ENCODE measurements at places on chromosomes 7 and 10. TPM values are rescaled to one million over a fixed set of nuclear protein-coding genes. Genes with fewer than 3 reads are reported as not detected.

The GIMAP2 gene
- total RNA-seq = 28.3 TPM

The CYP2E1 gene
- 6.9 TPM for total RNA-seq

The MLLT10 gene
- 71.2 TPM for total RNA-seq

The RBP3 gene
- not detected for total RNA-seq

The UNC5B gene
- 12.0 TPM for total RNA-seq

The ERVW-1 gene
- not detected for total RNA-seq

The DPCD gene
- 35.6 TPM for total RNA-seq

The OR2A42 gene
- total RNA-seq = not detected

The MSMB gene
- not detected for total RNA-seq

The PLAC9 gene
- total RNA-seq = 27.7 TPM

GRCh38 chr7:51827631-51828030, 511.0 kb upstream of the COBL start:
- DNase-seq = no peak

GRCh38 chr10:80462299-80462980, 8.3 kb downstream of the TSPAN14 start:
- peak; percentile 58 for DNase-seq

GRCh38 chr10:100998991-100999741, 442 bp upstream of the LZTS2 start:
- DNase-seq = peak; percentile 87

DNA sequence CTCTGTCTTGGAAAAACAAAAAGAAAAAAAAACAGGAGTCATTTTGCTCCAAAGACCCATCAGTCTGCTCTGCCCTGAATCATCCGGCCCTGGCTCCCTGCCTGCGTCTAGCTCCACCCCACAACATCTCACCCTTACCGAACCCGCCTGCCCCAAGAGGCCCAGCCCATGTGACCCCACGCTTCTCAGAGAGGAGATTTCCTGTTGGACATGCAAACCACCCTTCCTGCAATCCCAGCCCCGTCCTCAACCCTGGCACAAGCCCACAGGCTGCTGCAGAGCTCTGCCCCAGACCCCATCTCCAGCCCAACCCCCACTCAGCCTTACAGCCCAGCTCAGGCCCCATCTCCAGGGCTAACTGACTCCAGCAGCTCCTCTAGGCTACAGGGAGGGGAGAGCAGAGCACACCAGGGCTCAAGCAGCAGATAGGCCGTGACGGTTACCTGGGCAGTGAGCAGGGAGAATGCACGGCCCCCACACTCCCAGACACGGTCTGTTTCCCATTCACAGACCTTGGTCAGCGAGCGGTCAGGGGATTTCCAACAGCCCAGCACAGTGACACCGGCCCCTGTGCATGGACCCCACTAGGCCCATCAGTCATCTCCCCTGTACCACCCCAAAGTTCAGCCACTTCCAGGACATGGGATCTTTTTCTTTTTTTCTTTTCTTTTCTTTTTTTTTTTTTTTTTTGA, 69.9 kb upstream of the GTF2I start:
- peak; percentile 89 for DNase-seq

GRCh38 chr7:7768977-7769709, 50.7 kb upstream of the RPA3 start:
- no peak for DNase-seq

DNA sequence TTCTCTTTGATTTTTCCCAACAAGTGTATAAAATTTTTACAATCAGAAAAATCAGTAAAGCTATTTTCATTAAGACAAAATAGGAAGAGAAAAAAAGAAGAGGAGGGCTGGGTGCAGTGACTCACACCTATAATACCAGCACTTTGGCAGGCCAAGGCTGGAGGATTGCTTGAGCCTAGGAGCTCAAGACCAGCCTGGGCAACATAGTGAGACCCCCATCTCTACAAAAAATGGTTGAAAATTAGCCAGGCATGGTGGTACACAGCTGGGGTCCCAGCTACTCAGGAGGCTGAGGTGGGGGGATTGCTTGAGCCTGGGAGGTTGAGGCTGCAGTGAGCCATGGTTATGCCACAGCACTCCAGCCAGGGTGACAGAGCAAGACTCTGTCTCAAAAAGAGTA, 172.3 kb downstream of the AKR1D1 start:
- DNase-seq = no peak

- no peak for DNase-seq
Observed at GRCh38 chr7:141697211-141697871, 4.6 kb downstream of the DENND11 start.

DNA sequence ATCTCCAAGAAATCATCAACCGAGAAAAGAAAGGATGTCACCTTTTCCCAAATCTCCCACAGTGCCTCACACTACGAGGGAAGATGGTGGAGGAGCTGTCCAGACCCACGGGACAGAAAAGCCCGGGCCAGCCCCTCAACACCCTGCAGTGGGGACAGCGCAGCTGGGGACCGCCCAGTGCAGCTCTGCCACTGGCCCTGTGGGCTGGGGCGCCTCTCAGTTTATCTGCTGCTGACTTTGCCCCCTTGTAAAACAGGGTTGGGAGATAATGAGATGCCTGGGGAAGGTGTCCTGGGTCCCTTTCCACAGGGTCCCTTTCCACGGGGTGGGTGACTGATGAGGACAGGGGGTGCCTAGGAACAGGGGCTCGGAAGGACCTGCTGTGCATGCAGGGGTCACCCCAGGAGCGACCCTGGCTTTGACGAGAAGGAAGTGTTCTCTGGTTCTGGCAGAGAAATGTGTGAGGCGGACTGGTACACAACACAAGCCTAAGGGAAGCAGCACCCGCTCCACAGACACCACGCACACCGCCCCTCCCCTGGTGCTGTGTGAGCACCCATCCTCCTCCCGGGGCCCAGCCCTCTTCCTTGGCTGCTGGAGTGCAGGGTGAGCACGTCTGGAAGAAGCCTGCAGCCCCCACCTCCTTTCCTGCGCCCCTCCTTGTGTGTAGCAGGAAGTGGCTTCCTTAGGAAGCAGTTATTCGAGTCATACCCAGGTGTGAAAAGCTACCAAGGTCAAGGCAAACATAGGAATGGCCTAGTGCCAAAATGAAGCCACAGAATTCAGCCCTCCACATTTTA, 339.9 kb downstream of the DNAJB6 start:
- no peak for DNase-seq

GRCh38 chr10:118467200-118467599, 125.1 kb upstream of the FAM204A start:
- no peak for DNase-seq

DNA sequence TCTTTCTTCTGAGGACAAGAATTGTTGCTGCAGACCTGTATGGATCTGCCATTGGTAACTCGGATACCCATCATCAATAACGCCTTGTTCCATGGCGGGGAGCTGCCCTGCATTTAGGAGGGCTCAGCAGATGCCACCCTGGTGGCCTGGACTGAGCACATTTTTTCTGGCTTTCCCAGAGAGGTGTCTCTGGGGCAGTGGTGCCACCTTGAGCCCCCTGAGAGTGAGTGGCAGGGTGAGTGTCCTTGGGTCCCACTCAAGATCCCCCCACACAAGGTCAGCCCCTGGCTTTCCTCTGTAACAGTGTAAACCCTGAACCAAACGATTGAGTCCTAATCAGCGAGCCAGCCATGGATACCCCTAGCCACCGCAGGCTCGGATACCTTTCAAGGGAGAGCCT, 258.6 kb downstream of the GLRX3 start:
- DNase-seq = no peak

GRCh38 chr10:82319562-82319961, 444.6 kb downstream of the NRG3 start:
- DNase-seq = no peak

- DNase-seq = peak; percentile 33
Observed at GRCh38 chr7:33904681-33905388, 504 bp upstream of the BMPER start.

DNA sequence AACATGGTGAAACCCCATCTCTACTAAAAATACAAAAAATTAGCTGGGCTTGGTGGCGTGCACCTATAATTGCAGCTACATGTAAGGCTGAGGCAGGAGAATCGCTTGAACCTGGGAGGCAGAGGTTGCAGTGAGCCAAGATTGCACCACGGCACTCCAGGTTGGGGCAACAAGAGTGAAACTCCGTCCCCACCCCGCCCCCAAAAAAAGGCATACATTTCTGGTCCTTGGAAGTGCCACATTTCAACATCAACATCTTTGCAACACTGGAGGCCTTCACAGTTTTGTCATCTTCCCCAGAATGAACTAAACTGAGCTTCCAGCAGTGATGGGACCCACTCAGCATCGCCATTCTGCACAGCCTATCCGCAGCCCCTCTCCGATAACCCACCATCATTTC, 36.6 kb downstream of the FAM53B start:
- no peak for DNase-seq

GRCh38 chr7:77661816-77662215, 34.4 kb upstream of the RSBN1L start:
- DNase-seq = no peak

DNA sequence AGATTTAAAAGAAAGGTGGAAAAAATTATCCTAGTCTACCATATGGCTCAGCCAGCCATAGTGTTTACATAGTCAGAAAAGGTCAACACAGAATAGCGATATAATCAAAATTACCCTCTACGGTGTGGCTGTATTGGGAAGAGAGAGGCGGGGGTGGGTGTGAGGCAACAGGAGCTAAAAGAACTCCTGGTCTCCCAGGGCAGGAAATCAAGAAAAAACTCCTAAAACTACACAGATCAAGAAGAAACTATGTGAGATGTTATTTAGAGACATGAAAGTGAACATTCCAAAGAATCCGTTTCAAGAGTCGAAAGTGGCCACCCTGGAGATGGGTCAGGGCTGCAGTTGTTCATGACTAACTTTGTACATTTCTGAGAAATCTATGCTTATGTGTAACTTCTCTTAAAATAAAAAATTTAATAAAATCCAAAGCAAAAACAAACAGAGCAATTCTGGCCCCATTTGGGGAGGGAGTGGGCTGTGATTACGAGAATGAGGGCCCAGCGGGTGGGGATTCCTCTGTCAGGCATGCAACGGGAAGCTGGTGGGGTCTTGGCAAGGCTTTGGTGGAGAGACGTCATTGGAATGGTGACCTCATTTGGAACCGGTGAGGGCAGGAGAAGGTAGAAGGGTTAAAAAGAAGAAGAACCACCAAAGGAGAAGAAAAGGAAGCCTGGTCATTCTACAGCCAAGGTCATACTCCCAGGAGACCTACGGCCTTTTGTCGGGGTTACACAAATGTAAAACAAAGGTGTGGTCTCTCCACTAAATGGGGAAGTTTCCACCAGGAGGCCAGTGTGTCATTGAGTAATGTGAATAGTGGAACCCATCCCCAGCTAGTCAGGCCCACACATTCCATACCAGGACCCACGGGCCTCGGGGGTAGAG, 71.2 kb upstream of the DUSP5 start:
- no peak for DNase-seq

DNA sequence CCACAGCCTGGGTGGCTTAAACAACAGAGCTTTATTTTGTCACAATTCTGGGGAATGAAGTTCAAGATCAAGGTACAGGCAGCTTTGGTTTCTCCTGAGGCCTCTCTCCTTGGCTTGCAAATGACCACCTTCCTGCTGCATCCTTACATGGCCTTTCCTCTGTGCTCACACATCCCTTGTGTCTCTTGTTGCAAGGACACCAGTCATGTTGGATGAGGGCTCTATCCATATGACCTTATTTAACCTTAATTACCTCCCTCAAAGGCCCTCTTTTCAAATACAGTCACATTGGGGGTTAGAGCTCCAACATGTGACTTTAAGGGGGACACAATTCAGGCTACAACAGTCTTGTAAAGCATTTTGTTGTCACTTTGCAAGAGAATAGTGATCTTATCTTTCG, 65.0 kb upstream of the PLXNA4 start:
- no peak for DNase-seq

DNA sequence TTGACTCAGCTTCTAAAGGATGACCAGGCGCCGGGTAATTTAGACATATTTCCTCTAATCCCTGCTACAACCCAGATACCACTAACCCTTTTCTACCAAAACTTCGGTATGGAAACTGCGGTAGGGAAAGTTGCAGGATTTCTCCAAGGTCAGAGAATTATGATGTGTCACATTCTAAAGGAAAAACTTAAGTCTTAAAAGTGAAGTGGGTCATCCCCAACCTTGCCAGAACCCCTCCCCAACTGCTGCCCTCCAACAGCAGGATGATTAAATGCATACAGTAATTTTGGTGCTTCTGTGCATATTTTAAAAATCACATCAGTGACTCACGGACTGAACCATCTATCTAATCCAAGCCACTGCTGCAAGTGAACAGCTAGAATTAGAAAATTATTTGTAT, 52.7 kb downstream of the GRB10 start:
- no peak for DNase-seq

DNA sequence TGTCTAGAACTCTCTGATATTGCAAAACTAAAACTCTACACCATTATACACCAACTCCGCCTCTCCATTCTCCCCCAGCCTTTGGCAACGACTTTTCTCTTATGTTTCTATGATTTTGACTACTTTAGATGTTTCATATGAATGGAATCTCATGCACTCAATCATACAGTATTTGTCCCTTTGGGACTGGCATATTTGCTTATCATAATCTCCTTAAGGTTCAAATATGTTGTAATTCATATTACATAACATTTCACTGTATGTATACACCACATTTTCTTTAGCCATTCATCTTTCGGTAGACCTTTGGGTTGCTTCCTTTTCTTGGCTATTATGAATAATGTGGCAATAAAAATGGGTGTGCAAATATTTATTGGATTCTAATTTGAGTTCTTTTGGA, 164.4 kb downstream of the ARL4A start:
- no peak for DNase-seq

- DNase-seq = peak; percentile 63
Observed at GRCh38 chr10:121188005-121188404, 336.8 kb downstream of the WDR11 start.

DNA sequence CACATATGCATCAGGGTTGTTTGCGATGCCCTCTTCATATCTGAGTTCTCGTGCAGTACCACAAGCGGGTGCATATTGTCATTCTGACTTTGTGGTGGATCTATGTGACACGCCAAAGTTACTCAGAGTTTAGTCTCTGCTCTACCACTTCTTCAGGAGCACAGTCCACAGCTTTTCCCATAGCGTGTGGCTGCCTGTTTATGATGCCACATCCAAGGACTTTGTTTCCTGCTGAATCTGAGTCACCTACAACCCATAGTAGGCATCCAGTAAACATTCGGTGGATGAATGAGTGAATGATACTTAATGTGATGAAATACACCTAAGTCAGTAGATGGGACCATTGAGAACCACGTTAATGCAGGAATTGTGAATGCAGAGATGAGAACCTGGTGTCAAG, 15.0 kb downstream of the ADRA2A start:
- no peak for DNase-seq

- DNase-seq = no peak
Observed at GRCh38 chr7:22238354-22239311, 118.3 kb downstream of the RAPGEF5 start.

DNA sequence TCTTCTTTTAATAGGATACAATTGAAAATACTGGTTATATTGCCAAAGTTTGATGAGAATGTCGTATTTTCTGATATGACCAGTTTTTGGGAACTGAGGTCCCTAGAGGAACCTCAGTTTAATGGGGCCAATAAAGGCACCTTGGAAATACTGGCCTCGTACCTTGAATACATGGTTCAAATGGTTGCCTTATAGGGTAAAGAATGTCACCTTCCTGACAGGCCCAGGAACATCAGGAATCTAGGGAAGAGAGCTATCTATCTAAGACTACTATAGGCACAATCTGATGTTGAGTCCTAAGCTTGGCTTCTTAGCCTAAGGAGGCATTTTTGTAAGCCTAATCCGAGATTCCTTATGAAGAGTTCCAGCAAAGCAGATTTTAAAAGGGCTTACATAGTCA, 9.3 kb downstream of the SHTN1 start:
- no peak for DNase-seq

GRCh38 chr10:14370894-14371293, 40.2 kb upstream of the FRMD4A start:
- DNase-seq = no peak

- no peak for DNase-seq
Observed at GRCh38 chr10:60985951-60986350, 42.0 kb upstream of the RHOBTB1 start.

- DNase-seq = no peak
Observed at GRCh38 chr7:29922921-29923700, 66.5 kb downstream of the SCRN1 start.
